ENCODE measurements at places on chromosomes 7 and 10. TPM values are rescaled to one million over a fixed set of nuclear protein-coding genes. Genes with fewer than 3 reads are reported as not detected.

MMRN2 gene
- total RNA-seq, result 0.91 TPM

CYP3A7 gene
- not detected for total RNA-seq

ANKRD22 gene
- total RNA-seq, result 0.48 TPM

MSMB gene
- not detected for total RNA-seq

MBLAC1 gene
- total RNA-seq, result 2.3 TPM

SPDYE8 gene
- total RNA-seq, result not detected

OPN1SW gene
- total RNA-seq, result not detected

EVX1 gene
- not detected for total RNA-seq

ABCA13 gene
- total RNA-seq, result 0.01 TPM

PLEKHS1 gene
- total RNA-seq, result not detected

C10orf67 gene
- 0.06 TPM for total RNA-seq

CCL24 gene
- total RNA-seq, result not detected

CPN1 gene
- 0.16 TPM for total RNA-seq

AKR1C8 gene
- total RNA-seq, result 0.49 TPM

MORN4 gene
- total RNA-seq, result 7.3 TPM

OR6B1 gene
- not detected for total RNA-seq

TMEM140 gene
- total RNA-seq, result 1.7 TPM

INSYN2A gene
- 2.0 TPM for total RNA-seq

OR2A12 gene
- not detected for total RNA-seq

GDF10 gene
- total RNA-seq, result 0.11 TPM

TMEM139 gene
- total RNA-seq, result 1.2 TPM

SLF2 gene
- total RNA-seq, result 12.0 TPM

OR2A7 gene
- not detected for total RNA-seq

GARIN1A gene
- 0.80 TPM for total RNA-seq
